ENCODE measurements at places on chromosomes 3 and 15.

DNA sequence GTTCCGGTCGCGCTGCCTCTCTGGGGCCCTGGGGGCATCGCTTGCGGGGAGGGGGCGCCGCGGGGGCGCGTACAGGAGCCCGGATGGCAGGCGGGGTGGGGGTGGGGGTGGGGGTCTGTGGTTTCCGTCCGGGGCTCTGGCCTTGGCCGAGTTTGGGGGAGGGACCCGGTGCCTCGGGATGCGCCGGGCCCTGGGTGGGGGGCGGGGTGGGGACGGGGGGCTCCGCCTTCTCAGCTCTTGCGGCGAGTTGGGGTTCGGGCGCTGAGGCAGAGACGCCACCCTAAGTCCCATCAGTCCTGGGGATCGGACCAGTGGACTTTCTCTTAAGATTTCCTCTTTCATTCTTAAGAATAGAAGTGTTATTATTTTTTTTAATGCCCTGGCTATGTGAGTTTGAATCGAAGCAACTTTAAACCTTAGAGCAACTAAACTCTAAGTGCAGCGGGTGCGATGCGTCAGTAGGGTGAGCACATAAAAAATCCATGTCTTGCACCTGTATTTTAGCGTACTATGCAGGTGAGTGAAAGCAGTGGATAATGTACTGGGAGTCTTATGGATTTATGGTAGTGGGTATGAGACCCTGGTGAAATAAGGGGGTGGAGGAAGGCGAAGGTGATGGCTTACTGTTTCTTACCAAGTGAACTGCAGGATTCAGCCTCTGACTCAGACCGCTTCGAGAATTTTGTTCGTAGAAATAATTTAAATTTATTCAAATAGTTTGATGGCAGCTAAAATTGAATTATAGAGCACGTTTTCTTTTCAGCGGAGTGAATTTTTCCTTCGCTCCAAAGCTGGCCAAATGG, 762 bp downstream of the CTNNB1 start:
- DNase-seq, result no peak

- DNase-seq, result no peak
Observed at GRCh38 chr3:183208260-183208659, 44.8 kb upstream of the B3GNT5 start.

- DNase-seq, result no peak
Observed at GRCh38 chr3:101817992-101818391, 31.3 kb upstream of the NFKBIZ start.

DNA sequence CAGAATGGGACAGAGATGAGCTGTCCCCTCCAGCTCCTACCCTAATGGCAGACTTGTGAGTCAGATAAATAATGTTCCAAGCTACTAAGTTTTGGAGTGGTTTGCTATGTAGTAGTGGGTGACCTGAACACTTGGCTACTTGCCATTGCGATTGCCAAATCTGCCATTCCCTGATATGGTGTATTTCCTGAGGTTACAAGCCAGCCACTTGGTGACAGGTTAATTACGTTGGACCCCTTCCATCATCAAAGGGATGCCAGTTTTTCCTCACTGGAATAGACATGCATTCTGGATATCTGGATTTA, 33.6 kb downstream of the MORF4L1 start:
- no peak for DNase-seq

- DNase-seq, result no peak
Observed at GRCh38 chr3:183328164-183328563, 75.1 kb downstream of the B3GNT5 start.

DNA sequence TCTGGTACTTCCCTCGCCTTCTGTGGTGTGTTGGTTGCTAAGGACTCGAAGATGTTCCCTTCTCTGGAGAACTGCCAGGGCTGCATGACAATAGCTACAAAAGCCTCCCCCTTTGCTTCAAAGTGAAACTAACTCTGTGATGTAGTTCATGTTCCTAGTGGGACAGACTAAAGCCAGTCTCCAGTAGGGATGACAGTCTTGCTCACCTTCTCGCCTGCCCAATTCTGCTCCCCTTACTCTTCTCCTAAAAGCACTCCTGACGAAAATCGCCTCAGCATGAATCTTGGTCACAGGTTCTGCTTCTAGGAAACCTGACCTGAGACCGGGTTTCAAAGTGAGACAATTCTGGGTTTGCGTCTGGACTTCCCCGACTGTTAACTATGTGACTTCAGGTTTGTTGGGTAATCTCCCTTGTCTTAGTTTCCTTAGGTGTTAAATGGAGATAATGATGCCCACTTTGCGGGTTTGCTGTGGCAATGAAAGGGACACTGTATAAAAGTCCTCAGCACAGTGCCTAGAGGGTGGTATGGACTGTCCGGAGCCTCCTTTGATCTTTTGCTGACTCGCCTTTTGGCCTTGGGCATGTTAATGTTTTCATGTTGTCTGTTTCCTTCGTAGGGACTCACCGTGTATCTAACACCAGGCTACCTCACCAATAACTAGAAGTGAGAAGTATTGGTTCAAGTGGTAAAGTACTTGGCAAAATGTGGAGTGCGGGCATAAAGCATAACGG, 24.9 kb upstream of the THRB start:
- no peak for DNase-seq

DNA sequence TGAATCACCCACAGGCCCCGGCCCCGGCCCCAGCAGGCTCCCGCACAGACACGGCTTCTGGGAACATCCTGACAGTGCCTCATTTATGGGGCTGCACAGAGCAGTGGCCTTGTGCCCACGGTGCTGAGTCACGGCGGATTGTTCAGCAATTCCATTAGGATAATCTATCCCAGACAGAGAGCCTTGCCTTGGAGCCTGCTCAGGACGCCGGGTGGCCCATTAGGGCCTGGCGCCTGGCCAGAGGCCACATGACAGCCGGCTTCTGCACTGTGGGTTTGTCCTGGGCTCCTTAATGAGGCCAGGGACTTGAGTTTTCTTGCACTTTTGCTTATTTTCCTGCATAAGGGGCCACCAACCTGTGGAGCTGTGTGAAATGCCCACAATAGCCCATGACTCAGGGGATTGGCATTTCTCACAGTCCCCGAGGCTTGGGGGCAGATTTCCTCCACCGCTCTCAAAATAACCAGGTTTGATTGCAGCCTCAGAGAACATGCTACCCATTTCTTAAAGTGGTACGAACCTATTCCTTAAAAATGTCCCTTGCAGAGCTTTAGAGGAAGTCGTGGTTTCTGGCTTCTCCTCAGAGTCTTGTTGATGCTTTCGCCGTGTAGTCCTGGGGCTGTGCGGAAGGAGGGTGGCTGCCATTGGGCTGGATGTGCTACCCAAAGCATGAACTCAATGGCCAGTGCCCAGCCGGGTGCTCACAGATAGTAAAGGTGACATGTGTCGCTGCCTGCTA, 19.0 kb downstream of the SYNM start:
- DNase-seq, result peak; percentile 59

GRCh38 chr15:94991718-94992117, 760.4 kb downstream of the MCTP2 start:
- DNase-seq, result no peak

- DNase-seq, result no peak
Observed at GRCh38 chr3:48686538-48687219, 964 bp upstream of the NCKIPSD start.

- DNase-seq, result no peak
Observed at GRCh38 chr15:67882487-67883233, 42.8 kb upstream of the RNU6-1 start.
